ENCODE measurements at places on chromosomes 11 and 22. TPM values are rescaled to one million over a fixed set of nuclear protein-coding genes. Genes with fewer than 3 reads are reported as not detected.

DNA sequence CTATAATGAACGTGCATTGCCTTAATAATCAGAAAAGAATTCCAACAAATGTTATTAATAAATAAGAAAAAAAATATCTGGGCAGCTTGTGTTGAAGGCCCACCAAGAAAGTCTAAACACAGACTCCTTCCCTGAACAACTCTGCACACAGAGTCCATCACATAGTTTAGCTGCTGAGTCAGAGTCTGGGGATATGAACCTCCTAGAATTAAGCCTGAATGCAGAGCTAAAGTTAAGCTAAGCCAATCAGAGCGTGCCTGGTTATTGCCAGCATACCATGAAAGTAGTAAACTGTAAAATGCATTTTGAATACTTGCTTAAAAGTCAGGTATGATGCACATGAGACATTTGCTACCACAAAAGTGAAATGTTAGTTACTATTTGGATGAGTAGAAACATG is 25.6 kb upstream of the TENM4 start:
- DNase-seq: no peak

DNA sequence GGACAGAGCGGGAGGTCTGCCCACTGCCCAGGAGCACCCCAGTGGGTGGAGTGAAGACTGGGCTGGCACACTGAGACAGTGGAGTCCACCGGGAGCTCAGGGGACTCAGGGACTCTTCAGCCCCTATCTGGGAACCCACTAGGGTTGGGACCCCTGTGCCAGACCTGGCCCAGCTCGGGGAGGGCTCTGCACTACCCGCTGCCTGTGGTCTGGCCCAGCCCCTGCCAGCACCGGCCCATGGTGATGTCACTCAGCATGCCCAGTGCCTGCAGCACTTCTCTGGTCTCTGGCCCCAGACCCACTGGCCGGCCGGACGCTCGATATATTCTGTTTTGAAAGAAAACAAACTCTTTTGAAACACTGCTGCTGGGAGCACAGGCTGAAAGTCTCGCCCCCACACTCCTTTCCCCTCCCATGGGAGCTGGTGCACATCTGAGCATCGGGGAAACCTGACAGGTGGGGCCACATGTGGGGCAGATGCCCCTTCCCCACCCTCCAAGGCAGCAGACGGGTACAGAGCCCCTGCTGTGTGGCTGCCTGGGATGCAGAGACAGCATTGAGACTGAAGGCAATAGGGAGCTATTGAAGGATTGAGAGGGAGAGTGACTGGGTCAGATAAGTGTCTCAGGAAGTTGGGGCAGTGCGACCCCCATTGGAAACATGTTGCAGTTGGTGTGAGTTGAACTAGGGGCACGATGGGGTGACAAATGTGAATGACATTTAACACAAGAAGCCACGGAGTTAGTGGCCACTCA is 62.9 kb downstream of the MYEOV start:
- DNase-seq: peak; percentile 3

- DNase-seq: no peak
Measured at GRCh38 chr11:69135420-69136363, 20.0 kb upstream of the SMIM38 start.

DNA sequence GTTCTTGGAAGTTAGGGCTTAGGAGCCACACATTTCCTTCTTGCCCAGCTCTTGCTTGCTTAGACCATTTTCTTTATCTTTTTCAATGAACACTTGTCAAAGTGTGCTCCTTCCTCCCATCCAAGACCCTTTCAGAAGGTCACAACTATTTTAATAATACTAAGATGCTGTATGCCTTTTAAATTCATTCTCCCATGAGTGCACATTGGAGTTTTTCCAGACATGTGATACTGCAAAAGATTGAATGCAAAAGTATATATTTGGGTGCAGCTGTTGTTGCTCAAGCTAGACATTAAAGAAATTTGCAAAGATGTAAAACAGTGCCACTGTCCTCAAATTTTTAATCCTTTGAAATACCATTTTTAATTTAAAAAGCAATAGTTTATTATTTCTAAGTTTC is 69.3 kb upstream of the TNRC6B start:
- DNase-seq: no peak

- no peak for DNase-seq
Measured at GRCh38 chr11:10868352-10868751, 10.5 kb upstream of the ZBED5 start.

DNA sequence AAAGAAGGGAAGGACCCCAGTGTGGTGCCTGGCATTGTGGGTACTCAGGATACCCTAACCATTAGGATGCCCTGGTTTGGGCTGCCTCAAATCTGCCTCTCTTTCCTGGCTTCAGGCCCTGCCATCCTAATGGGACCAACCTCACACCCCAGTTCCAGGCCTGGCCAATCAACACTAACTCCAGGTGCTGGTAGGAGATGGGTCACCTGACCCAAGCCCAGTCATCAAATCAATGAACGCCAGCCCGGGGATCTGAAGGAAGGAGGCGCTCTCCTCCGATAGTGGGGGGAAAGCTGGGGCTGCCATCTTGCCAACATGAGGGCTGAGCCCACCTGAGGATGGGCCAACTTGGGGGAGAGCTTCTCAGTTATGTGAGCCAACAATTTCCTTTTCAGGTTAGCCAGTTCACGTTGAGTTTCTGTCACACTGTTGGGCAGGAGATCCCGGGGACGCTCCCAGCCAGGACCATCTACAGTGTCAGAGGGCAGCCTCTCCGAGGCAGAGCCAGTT is 12.7 kb downstream of the MFNG start:
- DNase-seq: no peak

- DNase-seq: no peak
Measured at GRCh38 chr11:12258451-12258850, 118.9 kb upstream of the PARVA start.

DNA sequence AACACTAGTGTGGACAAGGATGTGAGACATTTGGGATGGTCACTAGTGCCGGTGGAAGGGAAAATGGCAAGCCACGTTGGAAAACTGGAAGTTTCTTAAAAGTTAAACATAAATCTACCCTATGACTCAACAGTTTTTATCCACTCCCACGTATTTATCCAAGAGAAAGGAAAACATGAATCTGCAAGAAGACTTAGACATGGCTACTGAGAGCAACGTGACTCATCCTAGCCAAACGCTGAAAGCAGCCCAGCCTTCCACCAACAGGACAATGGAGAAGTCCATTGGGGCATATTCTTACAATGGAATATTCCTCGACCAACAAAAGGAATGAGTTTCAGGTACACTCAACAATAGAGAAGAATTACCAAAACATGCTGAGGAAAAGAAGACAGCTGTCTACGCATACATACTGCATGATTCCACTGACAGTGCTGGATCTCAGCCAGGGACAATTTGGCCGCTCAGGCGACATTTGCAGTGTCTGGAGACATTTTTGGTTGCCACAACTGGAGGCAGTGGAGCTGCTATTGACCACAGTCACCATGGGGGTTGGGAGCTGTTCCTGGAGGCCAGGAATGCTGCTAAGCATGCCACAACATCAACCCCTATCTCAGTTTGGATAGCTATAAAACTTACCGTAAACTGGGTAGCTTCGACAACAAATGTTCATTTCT is 21.2 kb downstream of the SYT13 start:
- DNase-seq: no peak

The HEPN1 gene
- not detected for total RNA-seq

The H19 gene
- not detected for total RNA-seq

The CD3D gene
- 346 TPM for total RNA-seq

The MGAT3 gene
- total RNA-seq: not detected

The CNGA4 gene
- not detected for total RNA-seq

The ART1 gene
- not detected for total RNA-seq
